B cell (primary cell): ENCODE measurements at places on chromosomes 13 and 19. TPM values are rescaled to one million over a fixed set of nuclear protein-coding genes. Genes with fewer than 3 reads are reported as not detected.
A peak's percentile ranks its signal among the peaks of the same experiment; 100 is the strongest.

LILRB5 gene
- total RNA-seq = 0.05 and 0.17 TPM in 2 replicates

GRCh38 chr13:95035311-95036109 is 265.7 kb downstream of the ABCC4 start:
- H3K4me1 ChIP-seq = no peaks in the 10 kb centered on the region
- no peaks in the 10 kb centered on the region for H3K27me3 ChIP-seq
- no peak for DNase-seq
- no peak overlapping the region for H3K4me3 ChIP-seq
- no peaks in the 10 kb centered on the region for H3K36me3 ChIP-seq

- no peaks in the 10 kb centered on the region for H3K36me3 ChIP-seq
- no peak for DNase-seq
- no peak overlapping the region for H3K4me3 ChIP-seq
- H3K27me3 ChIP-seq = peaks cover 3% of the 10 kb centered on the region
These were observed 2.3 kb downstream of the ANKRD24 start for GRCh38 chr19:4184718-4185352.

- no peak overlapping the region for H3K27ac ChIP-seq
- H3K36me3 ChIP-seq = no peaks in the 10 kb centered on the region
- H3K27me3 ChIP-seq = no peaks in the 10 kb centered on the region
- H3K4me1 ChIP-seq = no peaks in the 10 kb centered on the region
These were observed 25.6 kb downstream of the SHISA2 start for GRCh38 chr13:26026211-26026610.

DNA sequence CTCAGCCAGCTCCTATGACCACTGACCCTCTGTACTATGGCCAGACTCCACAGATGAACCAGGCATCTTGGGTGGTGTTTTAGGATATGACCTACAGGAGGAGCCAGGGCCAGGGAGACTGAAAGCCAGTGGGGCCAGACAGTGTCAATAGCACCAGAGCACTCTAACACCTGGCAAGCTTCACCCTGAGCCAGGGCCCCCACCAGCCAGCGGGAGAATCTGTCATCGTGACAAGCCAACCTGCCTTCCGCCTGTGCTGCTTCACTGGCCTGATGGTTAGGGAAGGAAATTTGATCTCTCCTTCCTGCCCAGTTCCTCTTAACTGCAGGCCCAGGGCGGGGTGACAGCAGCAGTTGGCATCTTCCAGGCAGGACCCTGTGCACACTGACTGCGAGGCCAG is 222.4 kb downstream of the UQCRFS1 start:
- no peaks in the 10 kb centered on the region for H3K4me1 ChIP-seq
- no peak overlapping the region for H3K27ac ChIP-seq
- no peak for DNase-seq
- no peaks in the 10 kb centered on the region for H3K36me3 ChIP-seq
- peaks cover 4% of the 10 kb centered on the region for H3K27me3 ChIP-seq
- no peak overlapping the region for H3K4me3 ChIP-seq

KASH5 gene
- 0.74 and 1.4 TPM in 2 replicates for total RNA-seq

LILRA2 gene
- total RNA-seq = 0.25 TPM in 1 of 2 replicates, not detected in the other

GRCh38 chr13:50352720-50353480 is 337.7 kb downstream of the KCNRG start:
- H3K27me3 ChIP-seq = no peaks in the 10 kb centered on the region
- peaks cover 15% of the 10 kb centered on the region for H3K4me1 ChIP-seq
- no peak overlapping the region for H3K27ac ChIP-seq

BCL3 gene
- total RNA-seq = 135 and 147 TPM in 2 replicates

GRCh38 chr13:31236211-31236786 is 36.5 kb downstream of the B3GLCT start:
- no peaks in the 10 kb centered on the region for H3K27me3 ChIP-seq
- H3K27ac ChIP-seq = no peak overlapping the region
- peak; percentile 48 for DNase-seq
- no peak overlapping the region for H3K4me3 ChIP-seq
- H3K4me1 ChIP-seq = no peaks in the 10 kb centered on the region

KDM4B gene
- total RNA-seq = 202 and 205 TPM in 2 replicates

DNA sequence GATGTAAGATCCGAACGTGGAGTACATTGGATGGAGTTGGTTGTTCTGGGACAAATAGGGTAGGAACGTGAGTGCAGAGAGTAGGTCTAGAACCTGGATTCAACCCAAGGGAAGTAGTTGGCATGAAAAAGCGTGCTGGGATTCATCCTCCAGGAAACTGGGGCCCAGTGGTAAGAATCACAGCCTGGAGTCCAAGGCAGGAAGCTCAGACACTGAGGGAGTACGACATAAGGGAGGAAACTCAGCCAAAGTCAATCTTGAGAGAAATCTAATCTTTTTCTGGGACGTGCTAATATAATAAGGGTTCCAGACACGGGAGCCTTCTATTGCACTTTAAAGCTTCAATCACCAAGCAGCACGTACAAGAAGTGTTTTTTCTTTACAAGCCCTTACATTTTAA is 46.4 kb downstream of the DLEU7 start:
- DNase-seq = no peak
- H3K27me3 ChIP-seq = no peaks in the 10 kb centered on the region
- H3K36me3 ChIP-seq = no peaks in the 10 kb centered on the region
- H3K27ac ChIP-seq = no peak overlapping the region
- peaks cover 48% of the 10 kb centered on the region for H3K4me1 ChIP-seq

ZC3H13 gene
- total RNA-seq = 61.9 and 65.7 TPM in 2 replicates

- H3K4me3 ChIP-seq = no peak overlapping the region
- DNase-seq = no peak
- H3K27me3 ChIP-seq = no peaks in the 10 kb centered on the region
- no peaks in the 10 kb centered on the region for H3K36me3 ChIP-seq
- no peak overlapping the region for H3K27ac ChIP-seq
These were observed 644.7 kb upstream of the KLF12 start for GRCh38 chr13:74778946-74779345.

UNC13A gene
- 0.10 TPM in 2 replicates for total RNA-seq

CEACAM7 gene
- not detected in 2 replicates for total RNA-seq

DNA sequence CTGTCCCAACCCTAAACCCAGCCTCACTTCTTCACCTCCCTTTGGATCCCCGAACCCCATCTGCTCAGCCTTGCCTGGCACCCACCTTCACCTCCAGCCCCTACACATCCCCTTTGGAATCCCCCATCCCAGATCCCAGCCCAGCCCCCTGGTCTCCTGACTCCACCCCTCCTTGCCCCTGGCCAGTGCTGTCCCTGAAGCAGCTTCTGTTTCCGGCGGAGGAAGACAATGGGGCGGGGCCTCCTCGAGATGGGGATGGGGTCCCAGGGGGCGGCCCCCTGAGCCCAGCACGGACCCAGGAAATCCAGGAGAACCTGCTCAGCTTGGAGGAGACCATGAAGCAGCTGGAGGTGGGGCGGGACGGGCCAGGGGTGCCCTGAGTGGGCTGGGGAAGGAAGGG is 22.0 kb downstream of the ERFL start:
- H3K27me3 ChIP-seq = no peaks in the 10 kb centered on the region
- H3K4me1 ChIP-seq = no peaks in the 10 kb centered on the region
- H3K4me3 ChIP-seq = no peak overlapping the region
- no peak overlapping the region for H3K27ac ChIP-seq

GSX1 gene
- total RNA-seq = not detected in 2 replicates

CRB3 gene
- 3.1 and 3.6 TPM in 2 replicates for total RNA-seq

GRCh38 chr13:110838867-110839538 is 75.9 kb downstream of the ANKRD10 start:
- no peaks in the 10 kb centered on the region for H3K36me3 ChIP-seq
- H3K4me1 ChIP-seq = no peaks in the 10 kb centered on the region
- no peak overlapping the region for H3K4me3 ChIP-seq
- peaks cover 4% of the 10 kb centered on the region for H3K27me3 ChIP-seq

CYP4F2 gene
- total RNA-seq = not detected in 2 replicates

- no peak overlapping the region for H3K4me3 ChIP-seq
- DNase-seq = no peak
- H3K4me1 ChIP-seq = no peaks in the 10 kb centered on the region
- no peaks in the 10 kb centered on the region for H3K27me3 ChIP-seq
- no peaks in the 10 kb centered on the region for H3K36me3 ChIP-seq
- no peak overlapping the region for H3K27ac ChIP-seq
These were observed 440.9 kb downstream of the TSHZ3 start for GRCh38 chr19:30908262-30908771.

DNA sequence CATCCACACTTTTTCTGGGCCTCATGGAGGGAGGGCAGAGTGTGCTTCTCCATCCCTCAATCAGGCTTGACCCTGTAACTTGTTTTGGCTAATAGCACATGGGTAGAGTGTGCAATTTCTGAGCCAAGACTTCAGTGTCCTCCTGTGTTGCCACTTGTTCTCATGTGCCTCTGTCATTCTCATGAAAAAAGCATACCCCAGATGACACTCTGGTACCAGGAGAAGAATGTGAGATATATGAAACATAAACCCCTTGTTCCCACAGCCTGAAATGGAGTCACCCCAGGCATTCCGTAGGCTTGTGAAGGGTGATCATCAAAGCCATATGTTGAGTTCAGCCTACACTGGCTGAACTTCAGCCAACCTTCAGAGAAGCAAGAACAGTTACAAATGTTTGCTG is 239.2 kb upstream of the MIR17HG start:
- no peak overlapping the region for H3K4me3 ChIP-seq
- no peaks in the 10 kb centered on the region for H3K4me1 ChIP-seq
- no peak for DNase-seq
- no peaks in the 10 kb centered on the region for H3K27me3 ChIP-seq
- H3K27ac ChIP-seq = no peak overlapping the region

PRODH2 gene
- not detected in 2 replicates for total RNA-seq

GRCh38 chr13:53447863-53448262 is 419.2 kb downstream of the OLFM4 start:
- no peak overlapping the region for H3K27ac ChIP-seq
- no peak for DNase-seq
- H3K4me3 ChIP-seq = no peak overlapping the region
- H3K36me3 ChIP-seq = no peaks in the 10 kb centered on the region
- H3K27me3 ChIP-seq = no peaks in the 10 kb centered on the region

- H3K4me3 ChIP-seq = no peak overlapping the region
- H3K27me3 ChIP-seq = no peaks in the 10 kb centered on the region
- no peak for DNase-seq
- H3K4me1 ChIP-seq = peaks cover 38% of the 10 kb centered on the region
These were observed 7.9 kb downstream of the LIPE start for GRCh38 chr19:42419309-42419708.

PTPRH gene
- not detected in 2 replicates for total RNA-seq

- H3K27ac ChIP-seq = peak overlapping the region; percentile 53
- H3K27me3 ChIP-seq = no peaks in the 10 kb centered on the region
- no peak overlapping the region for H3K4me3 ChIP-seq
- peaks cover 53% of the 10 kb centered on the region for H3K4me1 ChIP-seq
These were observed 15.7 kb upstream of the B3GNT3 start for GRCh38 chr19:17778968-17779929.
